AG04450 (cell line): ENCODE measurements at places on chromosomes 16 and 17.

DNA sequence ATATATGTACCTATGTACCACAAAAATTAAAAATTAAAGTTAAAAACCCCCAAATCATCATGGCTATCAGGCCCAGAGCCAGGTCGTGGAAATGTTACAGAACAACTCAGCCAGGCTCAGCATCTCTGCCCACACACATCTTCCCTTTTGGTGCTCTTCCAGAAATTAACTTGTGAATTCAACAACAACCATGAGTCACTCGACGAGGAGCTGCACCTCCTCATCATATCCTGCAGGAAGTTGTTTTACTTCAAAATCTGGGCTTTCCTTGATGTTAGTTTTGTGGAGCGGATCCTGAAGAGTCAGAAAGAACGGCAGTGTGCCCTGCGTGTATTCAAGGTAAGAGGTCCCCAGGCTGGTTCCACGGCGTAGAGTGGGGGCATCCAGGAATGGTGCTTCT lies 10.6 kb downstream of the FBXO39 start:
- DNase-seq = peak; percentile 13

DNA sequence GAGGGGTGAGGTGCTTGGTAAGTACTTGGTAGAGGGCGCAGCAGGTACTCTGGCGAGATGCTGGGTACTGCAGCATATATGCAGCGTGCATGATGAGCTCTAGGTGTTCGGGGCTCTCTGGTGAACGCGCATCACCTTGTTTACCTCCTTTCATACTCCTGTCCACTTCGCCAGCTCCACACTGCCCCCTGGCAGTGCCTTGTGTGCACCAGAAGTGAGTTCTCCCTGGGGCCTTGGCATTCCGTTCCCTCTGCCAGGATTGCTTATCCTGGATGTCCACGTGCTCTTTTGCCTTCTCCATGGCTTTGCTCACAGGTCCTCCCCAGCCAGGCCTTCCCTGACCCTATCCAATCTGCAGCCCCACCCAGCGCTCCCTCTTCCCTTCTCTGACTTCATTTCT lies 154.2 kb downstream of the MRM1 start:
- DNase-seq = no peak

- no peak for DNase-seq
These were observed 3.1 kb downstream of the MFAP4 start for GRCh38 chr17:19383681-19384470.

GRCh38 chr17:77035526-77035925 lies 105.2 kb upstream of the SEC14L1 start:
- no peak for DNase-seq

DNA sequence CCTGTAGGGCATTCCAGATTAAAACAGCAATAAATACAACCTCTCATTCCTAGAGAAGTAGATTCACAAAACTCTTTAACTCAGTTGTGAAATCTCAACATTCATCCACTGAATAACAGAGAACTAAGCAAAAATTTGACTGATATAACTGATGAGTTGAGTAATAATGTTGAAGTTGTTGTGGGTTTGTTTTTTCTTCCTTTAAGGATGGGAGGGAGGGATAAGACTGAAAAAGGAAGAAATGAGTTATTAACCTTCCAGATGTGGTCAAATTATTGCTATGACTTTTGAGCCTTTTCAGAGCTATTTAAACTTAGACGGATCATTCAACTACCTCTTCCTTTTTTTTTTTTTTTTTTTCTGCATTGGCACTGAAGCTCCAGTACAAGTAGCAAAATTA lies 38.6 kb downstream of the SKAP1 start:
- no peak for DNase-seq

DNA sequence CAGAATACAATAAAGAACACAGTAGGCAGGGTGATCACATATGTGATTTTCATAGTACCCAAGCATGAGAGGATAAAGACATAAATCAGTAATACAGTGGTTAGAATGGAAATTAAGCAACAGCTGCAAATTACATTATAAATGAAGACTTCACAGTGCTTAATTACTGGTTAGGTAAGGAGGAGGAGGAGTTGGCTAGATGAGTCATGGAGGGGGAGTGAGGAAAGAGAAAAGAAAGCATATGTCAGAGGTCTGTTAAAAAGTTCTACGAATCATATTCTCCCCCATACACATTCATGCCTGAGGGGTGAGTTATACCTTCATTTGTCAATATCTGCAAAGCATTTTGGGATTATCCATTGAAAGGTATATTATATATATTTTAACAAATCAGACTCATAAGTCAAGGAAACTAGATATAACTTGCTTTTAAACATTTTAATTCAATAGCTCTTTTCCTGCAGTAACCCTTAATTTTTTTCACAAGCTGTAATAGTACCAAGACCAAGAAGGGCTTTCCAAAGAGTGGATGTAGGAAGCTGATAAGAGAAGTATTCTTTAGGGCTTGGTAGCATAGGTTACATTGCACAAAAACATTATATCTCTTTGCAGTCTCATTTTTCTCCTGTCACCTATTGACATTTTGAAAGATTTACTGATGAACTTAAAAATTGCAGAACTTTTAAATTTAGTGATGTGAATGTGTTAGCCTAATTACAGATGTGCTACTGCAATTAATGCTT lies 99.3 kb downstream of the STXBP4 start:
- no peak for DNase-seq

DNA sequence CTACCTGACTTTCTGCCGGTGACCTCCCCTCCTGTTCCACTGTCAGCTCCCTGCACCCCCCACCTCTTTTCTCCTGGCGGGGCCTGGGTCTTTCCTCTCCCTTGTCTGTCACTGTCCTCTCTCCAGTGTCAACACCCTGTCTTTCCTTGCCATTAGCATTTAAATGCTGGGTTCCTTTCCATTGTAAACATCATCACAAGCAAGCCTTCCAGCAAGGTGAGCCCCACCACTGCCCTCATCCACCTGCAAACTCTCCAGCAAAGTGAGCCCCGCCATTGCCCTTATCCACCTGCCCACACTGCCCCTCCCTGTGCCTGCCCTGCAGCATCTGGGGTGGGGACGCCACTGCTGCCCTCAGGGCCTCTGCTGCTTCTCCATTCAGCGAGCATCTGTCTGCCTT lies 195.0 kb downstream of the ENGASE start:
- no peak for DNase-seq

DNA sequence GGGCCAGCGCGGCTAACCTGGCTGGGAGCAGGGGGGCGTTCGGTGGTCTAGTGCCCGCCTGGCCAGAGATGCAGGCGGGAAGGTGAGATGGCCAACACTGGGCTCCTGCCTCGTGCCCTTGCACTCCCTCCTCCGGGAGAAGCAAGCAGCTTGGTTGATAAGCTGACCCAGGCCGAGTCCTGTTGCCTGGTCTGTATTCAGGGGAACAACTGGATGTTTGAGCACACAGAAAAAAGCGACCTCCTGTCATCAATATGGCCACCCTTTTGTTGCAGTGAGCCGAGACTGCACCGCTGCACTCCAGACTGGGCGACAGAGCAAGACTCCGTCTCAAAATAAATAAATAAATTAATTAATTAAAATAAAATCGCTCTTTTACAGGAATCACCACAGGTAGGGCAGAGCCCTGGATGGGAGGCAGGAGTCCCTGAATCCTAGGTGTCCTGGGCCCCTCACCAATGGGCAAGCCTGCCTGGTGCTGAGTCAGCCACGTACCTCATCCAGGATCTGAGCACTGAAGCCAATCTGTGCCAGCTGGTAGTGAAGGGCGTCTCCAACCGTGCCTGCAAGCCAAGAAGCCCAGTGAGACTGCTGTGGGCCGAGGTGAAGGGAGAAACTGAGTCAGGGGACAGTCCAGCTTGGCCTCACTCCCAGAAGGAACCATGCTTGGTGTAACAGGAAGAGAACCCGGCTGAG lies 31.8 kb downstream of the HASPIN start:
- DNase-seq = no peak

DNA sequence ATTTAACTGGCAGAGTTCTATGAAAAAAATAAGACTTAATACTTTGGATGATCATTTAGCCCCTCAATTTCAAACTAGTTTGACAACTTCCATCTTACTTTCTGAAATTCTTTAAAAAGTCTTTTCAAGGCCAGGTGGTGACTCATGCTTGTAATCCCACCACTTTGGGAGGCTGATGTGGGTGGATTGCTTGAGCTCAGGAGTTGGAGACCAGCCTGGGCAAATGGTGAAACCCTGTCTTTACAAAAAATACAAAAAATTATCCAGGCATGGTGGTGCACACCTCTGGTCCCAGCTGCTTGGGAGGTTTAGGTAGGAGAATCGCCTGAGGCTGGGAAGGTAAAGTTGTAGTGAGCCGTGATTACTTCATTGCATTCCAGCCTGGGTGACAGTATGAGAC lies 154.4 kb downstream of the TANC2 start:
- no peak for DNase-seq

- no peak for DNase-seq
These were observed 210.0 kb upstream of the GSE1 start for GRCh38 chr16:85402910-85403692.

DNA sequence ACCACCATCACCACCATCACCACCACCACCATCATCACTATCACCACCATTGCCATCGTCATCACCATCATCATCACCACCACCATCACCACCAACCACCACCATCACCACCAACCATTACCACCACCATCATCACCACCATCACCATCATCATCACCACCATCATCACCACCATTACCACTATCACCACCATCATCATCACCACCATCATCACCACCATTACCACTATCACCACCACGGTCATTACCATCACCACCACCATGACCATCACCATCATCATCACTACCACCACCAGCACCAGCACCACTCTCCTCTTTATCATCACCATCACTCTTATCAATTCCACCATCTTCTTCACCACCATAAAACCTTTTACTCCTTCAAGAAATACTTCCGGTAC lies 1.1 kb upstream of the TMEM114 start:
- DNase-seq = no peak

GRCh38 chr16:15996432-15997109 lies 47.2 kb downstream of the ABCC1 start:
- DNase-seq = peak; percentile 73

DNA sequence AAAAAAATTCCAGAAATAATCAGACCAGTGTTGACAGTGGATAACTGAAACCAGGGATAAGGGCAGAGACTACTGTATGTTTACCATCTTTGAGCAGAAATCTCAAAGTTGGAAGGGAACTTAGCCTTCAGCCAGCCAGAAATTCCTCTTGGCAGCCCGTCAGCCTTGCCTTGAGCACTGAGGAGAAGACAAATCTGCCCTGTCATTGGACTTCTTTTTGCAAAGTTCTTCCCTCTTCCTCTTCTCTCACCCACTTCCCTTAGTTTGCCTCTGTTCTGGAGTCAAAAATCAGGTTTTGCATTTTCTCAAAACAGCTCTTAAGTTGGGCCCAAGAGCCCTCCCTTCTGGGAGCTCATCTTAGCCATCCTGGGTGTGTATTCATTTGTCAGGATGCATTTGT lies 6.2 kb downstream of the TUFM start:
- no peak for DNase-seq

DNA sequence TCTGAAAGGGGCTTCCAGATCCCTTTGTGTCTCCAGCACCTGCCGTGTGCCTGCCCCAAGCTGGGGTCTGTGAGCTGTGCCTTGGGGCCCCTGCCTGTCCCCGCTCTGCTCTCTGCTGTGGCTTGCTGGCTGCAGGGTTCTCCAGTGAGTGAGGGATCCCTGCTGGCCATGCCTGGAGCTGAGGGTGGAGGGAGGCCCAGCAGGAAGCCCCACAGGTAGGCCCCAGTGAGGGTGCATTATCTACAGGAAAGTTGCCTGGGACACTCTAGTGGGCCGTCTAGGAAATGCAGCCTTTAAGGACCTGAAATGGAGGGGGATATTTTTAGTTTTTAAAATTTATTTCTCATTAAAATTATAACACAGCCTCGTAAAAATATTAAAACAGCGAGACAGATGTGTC lies 50.9 kb downstream of the JPH3 start:
- no peak for DNase-seq

DNA sequence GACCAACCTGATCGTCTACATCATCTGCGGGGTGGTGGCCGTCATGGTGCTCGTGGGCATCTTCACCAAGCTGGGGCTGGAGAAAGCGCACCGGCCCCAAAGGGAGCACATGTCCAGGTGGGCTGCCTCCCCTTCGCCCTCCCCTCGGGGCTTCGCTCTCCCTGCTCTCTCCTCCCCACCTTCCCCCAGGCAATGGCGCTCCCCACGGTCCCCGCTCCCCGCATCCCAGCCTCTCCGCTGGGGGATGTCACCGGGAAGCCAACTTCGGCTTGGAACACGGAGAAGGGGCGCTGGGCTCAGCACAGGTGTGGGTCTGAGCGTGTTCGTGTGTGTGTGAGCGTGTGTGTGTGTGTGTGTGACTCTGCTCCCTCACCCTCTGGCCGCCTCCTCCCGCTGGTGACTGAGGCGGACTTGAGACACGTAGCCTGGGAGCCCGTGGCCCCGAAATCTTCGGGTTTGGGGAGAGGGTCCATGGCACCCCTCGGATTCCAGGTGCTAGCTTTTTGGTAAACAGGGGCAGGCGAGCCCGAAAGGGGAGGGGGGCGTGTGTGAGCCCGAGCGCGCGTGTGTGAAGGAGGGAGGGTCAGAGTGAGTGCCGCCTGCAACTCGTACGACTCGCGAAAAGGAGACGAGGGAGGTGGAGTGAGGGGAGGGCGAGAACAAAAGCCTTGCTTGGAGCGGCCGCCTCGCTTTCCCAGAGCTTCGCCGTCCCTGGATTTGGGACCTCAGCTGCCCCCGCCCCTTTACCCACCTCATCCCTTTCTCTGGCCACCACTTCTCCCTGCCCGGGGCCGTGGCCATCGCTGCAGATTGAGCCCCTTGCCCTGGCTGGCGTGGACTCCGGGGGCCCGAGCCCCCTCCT lies 1.3 kb downstream of the SHISA9 start:
- DNase-seq = no peak

DNA sequence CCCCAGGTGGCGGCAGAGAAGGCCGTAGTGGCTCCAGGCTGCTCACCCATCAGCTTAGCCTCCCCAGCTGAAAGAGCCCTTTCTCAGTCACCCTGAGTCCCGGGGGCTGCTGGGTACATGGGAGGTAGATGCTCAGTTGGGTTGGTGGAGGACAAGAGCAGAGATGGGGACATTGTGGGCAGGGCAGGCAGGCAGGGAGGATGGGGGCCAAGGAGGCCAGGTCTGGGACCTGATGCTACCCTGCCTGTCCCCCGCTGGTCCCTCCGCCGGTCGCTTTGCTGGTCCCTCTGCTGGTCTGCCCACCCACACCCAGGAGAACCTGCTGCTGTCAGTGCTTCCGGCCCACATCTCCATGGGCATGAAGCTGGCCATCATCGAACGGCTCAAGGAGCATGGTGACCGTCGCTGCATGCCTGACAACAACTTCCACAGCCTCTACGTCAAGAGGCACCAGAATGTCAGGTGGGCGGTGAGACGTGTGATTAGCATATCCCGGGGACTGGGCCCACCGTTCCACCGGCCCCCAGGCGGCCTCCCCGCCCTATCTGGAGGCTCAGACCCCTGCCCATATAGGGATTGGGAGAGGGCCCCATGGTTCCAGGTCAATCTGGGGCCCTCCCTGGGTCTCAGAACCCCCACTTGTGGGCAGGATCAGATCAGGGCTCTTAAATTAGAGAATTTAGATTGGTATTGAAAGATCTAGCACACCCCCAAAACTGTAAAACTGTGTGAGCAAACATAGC lies 26.9 kb downstream of the ADCY7 start:
- DNase-seq = no peak

- no peak for DNase-seq
These were observed 5.8 kb downstream of the FBXL19 start for GRCh38 chr16:30929167-30929566.
